Activated T-cell treated with anti-CD3 and anti-CD28 coated beads, Interleukin-2, amount 50 U/mL, for 1 hour (primary cell): ENCODE measurements at places on chromosomes 1 and 21.

- DNase-seq = no peak
Observed at GRCh38 chr21:26461500-26461899, 111.6 kb downstream of the CYYR1 start.

GRCh38 chr1:155195201-155196102, 12.2 kb downstream of the THBS3 start:
- DNase-seq = no peak

DNA sequence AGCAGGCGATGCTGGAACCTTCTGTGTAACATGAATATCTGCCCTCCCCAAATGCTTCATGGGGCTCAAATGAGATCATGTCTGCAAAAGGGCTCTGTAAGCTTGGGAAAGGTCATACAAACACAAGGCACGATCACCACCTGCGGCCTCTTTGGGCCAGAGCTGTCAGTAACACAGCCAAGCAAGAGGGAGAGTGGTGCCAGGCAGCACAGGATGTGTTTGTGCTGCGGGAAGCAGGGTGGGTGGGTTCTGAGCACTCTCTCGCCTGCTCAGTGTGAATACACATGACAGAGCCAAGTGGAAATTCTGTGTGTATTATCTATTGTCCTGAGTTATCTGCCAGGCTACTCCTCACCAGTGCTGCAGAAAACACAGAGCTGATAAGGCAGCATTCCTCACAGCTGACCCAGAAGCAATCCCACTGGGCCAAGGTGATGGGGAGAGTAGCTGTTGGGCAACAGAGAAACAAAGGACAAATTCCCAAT, 101.2 kb downstream of the LAMC2 start:
- DNase-seq = no peak

GRCh38 chr1:209705033-209705598, 470 bp downstream of the HSD11B1 start:
- no peak for DNase-seq

GRCh38 chr1:168300626-168301025, 19.9 kb downstream of the TBX19 start:
- no peak for DNase-seq

DNA sequence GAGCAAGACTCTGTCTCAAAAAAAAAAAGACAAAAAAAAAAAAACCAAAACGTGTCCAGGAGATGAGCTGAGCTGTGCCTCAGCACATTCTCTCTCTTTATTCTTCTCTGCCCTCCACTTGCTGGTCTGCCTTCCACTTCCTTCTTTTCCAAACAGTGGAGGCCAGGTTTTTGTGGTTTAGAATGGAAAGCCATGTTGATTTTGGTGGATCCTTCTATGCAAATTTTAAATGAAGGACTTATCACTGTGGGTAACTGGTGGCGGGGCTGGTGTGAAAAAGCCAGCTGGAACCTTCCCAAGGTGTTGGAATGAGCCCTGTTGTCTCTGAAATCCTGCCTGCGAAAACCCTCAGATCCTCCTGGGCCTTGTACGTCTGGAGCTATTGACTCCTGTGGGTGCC, 61.9 kb downstream of the PTPRU start:
- no peak for DNase-seq

GRCh38 chr1:30512914-30513265, 210.5 kb downstream of the MATN1 start:
- DNase-seq = no peak
